Small intestine (tissue), 16 donors: ENCODE measurements at places on chromosomes 1 and 21.

GRCh38 chr21:19461481-19462205, 1058.1 kb upstream of the TMPRSS15 start:
- H3K36me3 ChIP-seq: no peaks in the 10 kb centered on the region
- H3K4me1 ChIP-seq: no peaks in the 10 kb centered on the region
- no peak overlapping the region for H3K4me3 ChIP-seq
- H3K27me3 ChIP-seq: no peaks in the 10 kb centered on the region
- no peak overlapping the region for H3K27ac ChIP-seq

- DNase-seq: no peak
- H3K4me1 ChIP-seq: peaks cover 12% of the 10 kb centered on the region
- no peak overlapping the region for H3K27ac ChIP-seq
- H3K36me3 ChIP-seq: no peaks in the 10 kb centered on the region
These were observed 2.0 kb downstream of the VAV3 start for GRCh38 chr1:107963008-107963407.

GRCh38 chr1:230572121-230573105, 69.9 kb upstream of the COG2 start:
- no peaks in the 10 kb centered on the region for H3K36me3 ChIP-seq
- peak overlapping the region; percentile 66 for H3K27ac ChIP-seq
- H3K27me3 ChIP-seq: no peaks in the 10 kb centered on the region
- H3K4me3 ChIP-seq: no peak overlapping the region
- peak; percentile 75 for DNase-seq

GRCh38 chr21:43793243-43793642, 3.9 kb downstream of the RRP1 start:
- H3K4me3 ChIP-seq: no peak overlapping the region
- no peaks in the 10 kb centered on the region for H3K4me1 ChIP-seq
- H3K27me3 ChIP-seq: no peaks in the 10 kb centered on the region
- DNase-seq: no peak

- no peaks in the 10 kb centered on the region for H3K27me3 ChIP-seq
- H3K4me3 ChIP-seq: no peak overlapping the region
- no peak overlapping the region for H3K27ac ChIP-seq
- DNase-seq: no peak
- no peaks in the 10 kb centered on the region for H3K4me1 ChIP-seq
- peaks cover 18% of the 10 kb centered on the region for H3K36me3 ChIP-seq
These were observed 18.6 kb downstream of the PTTG1IP start for GRCh38 chr21:44854664-44855446.

GRCh38 chr1:154847891-154848290, 22.2 kb downstream of the KCNN3 start:
- H3K27ac ChIP-seq: no peak overlapping the region
- no peaks in the 10 kb centered on the region for H3K4me1 ChIP-seq
- DNase-seq: no peak

DNA sequence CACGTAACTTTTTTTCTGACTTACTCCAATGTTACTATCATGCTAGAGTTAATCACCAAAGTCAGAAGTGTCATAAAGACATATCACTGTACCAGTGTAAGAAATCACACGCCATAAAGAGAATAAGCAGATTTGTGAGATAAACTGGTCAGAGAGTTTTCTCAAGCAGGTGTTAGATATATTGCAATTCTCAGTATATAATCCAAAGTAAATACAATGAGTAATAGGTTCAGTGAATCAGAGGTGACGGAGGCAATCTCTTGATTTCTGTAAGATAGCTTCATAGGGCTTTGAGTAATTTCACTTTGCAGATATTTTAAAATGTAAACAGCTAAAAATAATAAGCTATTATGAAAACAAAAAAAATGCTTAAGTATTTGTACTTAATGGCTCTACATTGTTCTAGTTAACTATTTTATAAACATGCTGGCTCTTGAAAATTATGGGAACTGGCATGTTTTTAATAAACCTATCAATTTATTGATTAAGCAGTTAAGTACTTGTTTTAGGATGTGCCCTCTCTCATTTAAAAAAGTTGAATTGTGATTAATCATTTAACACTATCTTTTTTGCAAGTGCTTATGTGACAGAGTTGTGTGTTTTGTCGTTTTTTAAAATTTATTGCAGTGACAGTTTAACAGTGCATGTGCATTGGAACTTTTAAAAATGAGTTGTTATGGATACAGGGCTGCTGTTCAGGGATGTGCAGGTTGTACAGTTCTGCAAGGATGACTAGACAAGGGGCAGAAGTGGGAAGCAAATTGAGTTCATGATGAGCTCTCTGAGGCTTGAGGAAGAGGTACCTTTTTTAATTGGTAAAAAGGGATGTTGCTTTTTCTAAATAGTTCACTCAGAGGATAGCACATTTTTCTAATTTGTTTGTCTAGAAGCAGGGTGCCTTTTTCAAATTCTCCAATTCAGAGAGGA, 119.1 kb downstream of the USP25 start:
- DNase-seq: peak; percentile 34
- H3K4me3 ChIP-seq: no peak overlapping the region
- no peak overlapping the region for H3K27ac ChIP-seq
- no peaks in the 10 kb centered on the region for H3K27me3 ChIP-seq
- H3K36me3 ChIP-seq: no peaks in the 10 kb centered on the region
- H3K4me1 ChIP-seq: no peaks in the 10 kb centered on the region

- no peak overlapping the region for H3K4me3 ChIP-seq
- H3K36me3 ChIP-seq: no peaks in the 10 kb centered on the region
- no peak overlapping the region for H3K27ac ChIP-seq
- DNase-seq: no peak
- H3K27me3 ChIP-seq: no peaks in the 10 kb centered on the region
- H3K4me1 ChIP-seq: peaks cover 4% of the 10 kb centered on the region
These were observed 219.0 kb upstream of the POU3F1 start for GRCh38 chr1:38265293-38266196.

- no peaks in the 10 kb centered on the region for H3K4me1 ChIP-seq
- H3K4me3 ChIP-seq: peak overlapping the region; percentile 26
- peak; percentile 69 for DNase-seq
- no peak overlapping the region for H3K27ac ChIP-seq
- no peaks in the 10 kb centered on the region for H3K36me3 ChIP-seq
These were observed 66.7 kb downstream of the CCDC30 start for GRCh38 chr1:42529724-42530181.

GRCh38 chr1:7646981-7647901, 123.9 kb upstream of the VAMP3 start:
- H3K4me1 ChIP-seq: peaks cover 3% of the 10 kb centered on the region
- H3K27me3 ChIP-seq: peaks cover 10% of the 10 kb centered on the region
- no peak overlapping the region for H3K27ac ChIP-seq

GRCh38 chr1:118896416-118896815, 91.7 kb downstream of the TBX15 start:
- no peak overlapping the region for H3K27ac ChIP-seq
- DNase-seq: no peak
- H3K4me3 ChIP-seq: no peak overlapping the region
- H3K4me1 ChIP-seq: no peaks in the 10 kb centered on the region
- H3K27me3 ChIP-seq: no peaks in the 10 kb centered on the region

DNA sequence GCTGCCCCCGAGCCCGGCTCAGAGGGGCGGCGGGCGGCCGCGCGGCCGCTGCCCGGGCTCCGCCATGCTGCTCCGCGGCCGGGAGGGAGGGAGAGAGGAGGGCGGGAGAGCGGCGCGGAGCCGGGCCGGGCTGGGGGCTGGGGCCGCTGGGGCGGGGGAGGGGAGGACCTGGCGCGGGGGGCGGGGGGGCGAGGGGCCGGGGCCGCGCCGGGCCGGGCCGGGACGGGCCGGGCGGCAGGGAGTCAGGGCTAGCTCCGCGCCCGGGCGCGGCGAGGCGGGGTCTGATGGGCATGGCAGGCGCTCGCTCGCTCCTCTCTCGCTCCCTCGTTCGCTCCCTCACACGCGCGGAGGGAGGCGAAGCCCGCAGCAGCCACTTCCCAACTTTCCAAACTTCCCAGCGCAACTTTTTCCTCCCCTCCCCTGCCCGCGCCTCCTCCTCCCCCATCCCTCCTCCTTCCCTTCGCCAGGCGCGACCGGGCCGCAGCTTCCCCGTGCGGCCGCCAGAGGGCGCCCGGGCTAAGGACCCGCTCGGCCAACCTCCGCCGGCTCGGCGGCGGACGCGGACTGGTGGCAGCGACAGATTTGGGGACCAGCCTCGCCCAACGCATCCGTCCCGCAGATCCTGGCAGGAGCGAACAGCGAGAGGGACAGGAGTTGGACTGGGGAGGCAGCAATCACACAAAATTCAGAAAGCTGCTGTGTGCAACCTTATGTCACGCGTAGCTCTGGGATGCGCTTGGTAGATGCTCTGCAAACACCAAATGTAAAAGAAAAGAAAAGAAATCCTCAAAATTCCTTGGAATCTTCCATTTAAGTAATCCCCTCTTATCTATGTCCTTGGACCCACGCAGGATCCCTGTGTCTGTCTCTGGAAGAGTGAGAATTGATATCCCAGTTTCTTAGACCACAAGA, at the start of gene TRABD2B:
Gene TRABD2B, minus strand, starts transcription at position 97 of the 912 bp plus-strand sequence.
- peak within 1 kb of the TSS; percentile 62 for H3K27ac ChIP-seq
- H3K36me3 ChIP-seq: no peaks in the 10 kb centered on the region
- peaks cover 6% of the 10 kb centered on the region for H3K27me3 ChIP-seq
- peak; percentile 62 for DNase-seq
- H3K4me3 ChIP-seq: peak within 1 kb of the TSS; percentile 59

DNA sequence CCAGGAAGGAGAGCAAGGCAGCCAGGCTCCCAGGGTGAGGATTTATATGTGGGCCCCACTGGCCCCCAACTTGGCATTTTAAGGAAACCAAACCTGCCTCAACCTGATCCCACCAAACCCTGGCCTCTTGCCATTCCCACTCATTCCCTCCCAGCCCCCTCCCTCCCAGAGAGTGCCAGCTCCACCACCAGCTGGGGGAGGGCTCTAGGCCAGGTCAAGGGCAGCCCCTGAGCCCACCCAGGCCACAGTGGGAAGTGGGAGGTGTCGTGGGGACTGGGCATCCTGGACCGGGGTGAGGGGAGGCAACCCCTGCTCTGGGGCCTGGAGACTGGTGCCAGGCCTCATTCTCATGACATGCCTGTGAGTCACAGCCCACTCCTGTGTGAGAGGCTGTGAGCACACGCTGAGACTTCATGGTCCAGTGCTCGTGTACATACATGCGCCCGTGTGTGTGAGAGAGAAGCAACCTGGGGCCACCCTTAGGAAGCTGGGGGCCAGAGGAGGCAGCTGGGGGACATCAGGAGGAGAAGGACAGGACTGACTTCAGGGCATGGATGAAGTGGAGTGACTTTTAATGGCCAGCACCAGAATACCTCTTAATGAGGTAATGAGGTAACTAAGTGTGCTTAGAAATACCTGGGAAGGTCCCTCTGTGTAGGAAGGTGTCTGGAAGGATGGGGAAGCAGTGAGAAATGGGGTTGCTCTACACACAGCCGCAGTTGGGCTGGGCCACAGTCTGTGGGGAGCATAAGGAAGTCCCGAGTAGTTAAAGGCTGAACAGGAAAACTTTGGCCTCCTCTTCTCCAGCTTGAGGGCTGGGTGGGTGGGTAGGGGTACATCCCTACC, at the start of gene S100A2:
Gene S100A2, minus strand, starts transcription at position 316 of the 846 bp plus-strand sequence. CDS start 1,967 bp downstream, outside the sequence.
- no peaks in the 10 kb centered on the region for H3K27me3 ChIP-seq
- H3K36me3 ChIP-seq: peaks cover 3% of the 10 kb centered on the region
- no peak within 1 kb of the TSS for H3K4me3 ChIP-seq

GRCh38 chr1:243793298-243793697, 56.7 kb downstream of the AKT3 start:
- H3K27me3 ChIP-seq: no peaks in the 10 kb centered on the region
- no peaks in the 10 kb centered on the region for H3K4me1 ChIP-seq
- no peak overlapping the region for H3K27ac ChIP-seq
- no peak overlapping the region for H3K4me3 ChIP-seq

- no peaks in the 10 kb centered on the region for H3K27me3 ChIP-seq
- H3K27ac ChIP-seq: no peak overlapping the region
- H3K36me3 ChIP-seq: no peaks in the 10 kb centered on the region
- H3K4me3 ChIP-seq: no peak overlapping the region
- H3K4me1 ChIP-seq: no peaks in the 10 kb centered on the region
These were observed 1431.5 kb downstream of the BRINP3 start for GRCh38 chr1:189046127-189046526.

DNA sequence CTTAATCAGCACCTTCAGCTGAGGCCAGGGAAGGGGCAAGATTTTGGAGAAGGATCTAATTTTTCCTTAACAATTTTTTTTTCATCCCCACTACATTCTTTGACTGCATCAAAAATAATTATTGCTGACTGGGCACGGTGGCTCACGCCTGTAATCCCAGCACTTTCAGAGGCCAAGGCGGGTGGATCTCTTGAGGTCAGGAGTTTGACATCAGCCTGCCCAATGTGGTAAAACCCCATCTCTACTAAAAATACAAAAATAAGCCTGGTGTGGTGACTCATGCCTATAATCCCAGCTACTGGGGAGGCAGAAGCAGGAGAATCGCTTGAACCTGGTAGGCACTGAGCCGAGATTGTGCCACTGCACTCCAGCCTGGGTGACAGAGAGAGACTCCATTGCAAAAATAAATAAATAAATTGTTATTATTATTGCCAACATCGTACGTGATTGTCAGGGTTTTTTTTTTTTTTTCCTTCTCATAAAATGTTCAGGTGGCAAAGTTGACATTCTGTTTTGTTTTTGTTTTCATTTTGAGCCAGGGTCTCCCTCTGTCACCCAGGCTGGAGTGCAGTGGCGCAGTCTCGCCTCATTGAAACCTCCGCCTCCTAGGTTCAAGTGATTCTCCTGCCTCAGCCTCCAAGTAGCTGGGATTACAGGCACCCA, 37.3 kb upstream of the MORC3 start:
- H3K36me3 ChIP-seq: peaks cover 36% of the 10 kb centered on the region
- no peak overlapping the region for H3K4me3 ChIP-seq
- H3K27ac ChIP-seq: no peak overlapping the region
- no peaks in the 10 kb centered on the region for H3K4me1 ChIP-seq
- H3K27me3 ChIP-seq: no peaks in the 10 kb centered on the region
- no peak for DNase-seq

DNA sequence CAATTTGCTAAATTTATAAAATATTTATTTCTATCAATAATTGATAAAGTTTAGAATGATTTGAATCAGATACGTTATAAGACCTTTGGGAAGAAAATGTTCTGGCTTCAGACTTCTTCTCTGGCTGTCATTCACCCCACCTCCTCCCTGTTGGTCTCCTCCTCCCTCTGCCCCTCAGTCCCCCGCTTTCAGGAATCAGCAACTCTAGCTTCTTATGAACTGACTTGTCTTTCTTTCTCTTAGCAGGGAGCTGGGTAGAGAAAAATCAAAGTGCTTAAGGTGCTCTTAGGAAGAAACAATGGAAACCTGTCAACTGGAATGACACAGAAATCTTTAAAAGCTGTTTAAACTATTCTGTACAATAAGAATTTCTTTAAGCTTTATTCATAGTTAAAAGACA, 71.3 kb upstream of the ETV3 start:
- no peak for DNase-seq
- no peaks in the 10 kb centered on the region for H3K27me3 ChIP-seq
- no peaks in the 10 kb centered on the region for H3K36me3 ChIP-seq
- no peaks in the 10 kb centered on the region for H3K4me1 ChIP-seq

DNA sequence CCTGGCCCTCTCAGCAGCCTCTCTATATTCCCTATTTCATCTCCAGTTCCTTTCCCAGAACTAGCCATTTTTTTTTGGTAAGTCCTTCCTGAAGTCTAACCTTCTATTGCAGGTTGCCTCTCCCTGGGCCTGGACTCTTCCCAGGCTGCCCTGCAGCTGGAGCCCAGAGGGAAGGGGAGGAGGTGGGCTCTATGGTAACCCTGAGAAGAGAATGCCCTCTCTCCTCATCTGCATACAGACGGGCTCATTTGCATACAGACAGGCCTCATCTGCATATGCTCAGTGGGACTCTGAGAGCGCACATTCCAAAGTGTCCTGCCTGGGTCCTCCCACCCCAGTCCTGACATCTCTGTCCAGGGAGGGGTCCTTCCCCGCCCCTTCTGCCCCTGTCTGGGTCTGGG, 32.7 kb downstream of the RHBG start:
- no peaks in the 10 kb centered on the region for H3K36me3 ChIP-seq
- H3K27ac ChIP-seq: no peak overlapping the region
- no peak overlapping the region for H3K4me3 ChIP-seq
- no peaks in the 10 kb centered on the region for H3K4me1 ChIP-seq
- DNase-seq: no peak
- H3K27me3 ChIP-seq: peaks cover 8% of the 10 kb centered on the region
